ENCODE measurements at places on chromosomes 1 and 21.
A peak's percentile ranks its signal among the peaks of the same experiment; 100 is the strongest.

DNA sequence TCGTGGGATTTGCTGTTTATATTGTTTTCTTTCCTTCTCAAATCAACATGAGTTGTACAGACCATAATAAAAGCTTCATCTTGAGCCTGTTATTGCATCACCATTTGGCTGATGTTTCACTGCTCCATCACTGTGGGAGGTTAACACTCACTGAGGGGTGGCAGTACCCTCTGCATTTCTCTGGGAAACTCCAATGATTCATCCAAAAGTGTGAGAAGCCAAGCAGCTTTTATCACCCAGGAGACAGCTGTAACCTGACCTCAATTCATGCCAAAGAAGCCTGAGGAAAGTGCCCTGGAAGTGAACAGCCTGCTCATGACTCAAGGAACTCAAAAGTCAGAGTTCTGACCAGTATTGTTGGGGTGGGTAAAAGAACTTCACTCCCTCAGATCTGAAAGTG, 84.1 kb downstream of the GPR88 start:
- no peak for DNase-seq

- no peak for DNase-seq
These were observed 39.8 kb downstream of the RASSF5 start for GRCh38 chr1:206547104-206547503.

GRCh38 chr21:43575473-43575844, 83.8 kb downstream of the HSF2BP start:
- no peak for DNase-seq

- DNase-seq: no peak
These were observed 63.2 kb downstream of the CDK18 start for GRCh38 chr1:205567716-205568115.

- no peak for DNase-seq
These were observed 30.5 kb upstream of the CLCA4 start for GRCh38 chr1:86516335-86516734.

DNA sequence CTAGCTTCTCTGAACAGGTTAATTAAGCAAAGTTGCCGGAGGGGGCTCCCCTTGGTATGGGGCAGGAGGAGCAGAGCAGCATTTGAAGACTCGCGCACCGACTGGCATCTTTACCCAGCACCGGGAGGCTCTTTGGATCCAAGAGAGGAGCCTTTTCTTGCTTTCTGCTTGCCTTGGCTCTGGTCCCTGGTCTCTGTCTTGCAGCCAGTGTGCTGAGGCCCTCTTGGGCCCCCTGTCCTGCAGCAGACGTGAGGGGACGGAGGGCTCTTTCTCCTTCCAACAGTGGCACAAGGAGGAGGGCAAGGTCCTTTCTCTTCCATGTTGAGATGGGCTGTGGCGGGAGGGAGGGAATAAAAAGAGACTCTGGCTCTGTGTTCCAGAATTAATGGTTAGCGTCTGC, 45.6 kb downstream of the ZBTB18 start:
- no peak for DNase-seq

GRCh38 chr1:117493906-117494305, 111.9 kb upstream of the TENT5C start:
- DNase-seq: no peak

- no peak for DNase-seq
These were observed 2.6 kb upstream of the EEIG2 start for GRCh38 chr1:108557296-108557695.

GRCh38 chr1:233440951-233441401, 113.5 kb downstream of the MAP3K21 start:
- DNase-seq: peak; percentile 28

- no peak for DNase-seq
These were observed 2.7 kb downstream of the CDC14A start for GRCh38 chr1:100354971-100355394.

- DNase-seq: no peak
These were observed 21.0 kb downstream of the PDE9A start for GRCh38 chr21:42674351-42674940.

GRCh38 chr1:216670118-216670883, 52.9 kb downstream of the ESRRG start:
- no peak for DNase-seq

DNA sequence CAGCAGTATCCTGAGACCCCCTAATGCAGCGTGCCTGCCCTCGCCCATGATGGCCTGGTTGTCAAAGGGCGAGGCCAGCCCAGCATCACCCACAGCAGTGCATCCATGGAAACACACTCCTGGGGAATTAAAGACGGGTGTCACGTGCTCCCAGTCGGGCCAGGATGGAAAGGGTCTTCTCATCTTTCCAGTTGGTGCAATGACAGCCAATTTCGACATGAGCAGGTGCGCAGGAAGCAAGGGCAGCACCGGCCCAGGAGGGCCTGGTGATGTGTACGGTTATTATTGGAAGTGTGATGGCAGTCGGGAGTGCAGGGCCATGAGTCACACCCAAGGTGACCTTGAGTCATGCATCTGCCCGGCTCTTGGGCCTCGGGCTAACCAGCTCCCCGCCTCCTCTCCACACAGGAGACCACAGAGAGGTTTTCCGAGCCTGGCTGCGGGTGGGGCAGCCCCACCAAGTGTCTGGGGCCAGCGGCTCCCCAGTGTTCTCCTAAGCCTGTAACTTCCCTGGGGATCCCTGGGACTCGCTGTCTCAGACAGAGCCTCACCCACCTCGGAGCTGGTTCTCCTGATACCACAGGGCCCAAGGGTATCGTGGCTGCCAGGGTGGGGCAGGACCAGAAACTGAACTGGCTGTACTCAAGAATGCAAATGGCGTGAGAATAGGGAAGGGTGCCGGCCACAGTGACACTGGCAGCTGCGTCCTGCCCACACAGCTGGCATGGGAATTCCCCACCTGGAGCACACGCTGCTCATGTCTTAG, 119.8 kb downstream of the SIK1 start:
- DNase-seq: no peak

DNA sequence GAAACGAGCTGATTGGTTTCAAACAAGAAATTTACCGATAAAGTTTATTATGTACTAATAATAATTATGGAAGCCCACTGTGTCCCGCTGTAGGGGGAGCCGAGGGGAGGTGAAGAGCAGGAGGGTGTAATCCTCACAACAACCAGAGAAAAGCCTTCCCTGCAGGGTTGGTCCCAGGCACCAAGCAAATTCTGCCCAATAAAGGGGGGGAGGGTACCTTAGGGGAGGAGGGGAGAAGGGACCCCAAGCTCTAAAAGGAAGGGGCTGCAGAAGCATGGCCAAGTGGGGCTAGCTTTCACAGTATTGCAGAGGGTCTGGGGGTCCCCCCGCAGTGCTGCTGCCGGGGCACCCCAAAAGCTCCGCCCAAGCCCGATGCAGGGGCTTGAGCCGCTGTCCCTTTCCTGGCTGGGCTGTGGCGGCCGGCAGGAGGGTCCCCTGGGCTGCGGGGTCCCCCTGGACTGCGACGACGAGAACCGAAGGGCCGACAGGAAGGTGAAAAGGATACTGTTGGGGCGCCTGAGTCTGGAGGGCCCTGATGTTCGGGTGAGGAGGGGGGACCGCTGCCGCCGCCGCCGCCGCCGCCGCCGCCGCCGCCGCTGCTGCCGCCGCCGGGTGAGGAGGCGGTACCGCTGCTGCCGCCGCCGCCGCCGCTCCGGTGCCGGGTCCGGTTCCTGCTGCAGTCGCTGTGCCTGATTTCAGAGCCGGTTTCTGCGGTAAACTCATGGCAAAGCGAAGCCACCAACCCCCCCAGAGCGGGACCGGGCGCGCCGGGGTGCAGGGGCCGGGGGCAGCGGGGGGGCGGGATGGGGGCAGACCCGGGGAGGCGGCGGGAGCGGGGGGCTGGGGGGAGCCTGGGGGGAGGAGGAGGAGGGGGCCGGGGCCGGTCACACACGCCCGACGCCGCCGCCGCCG, 771 bp downstream of the EIF4G3 start:
- no peak for DNase-seq

DNA sequence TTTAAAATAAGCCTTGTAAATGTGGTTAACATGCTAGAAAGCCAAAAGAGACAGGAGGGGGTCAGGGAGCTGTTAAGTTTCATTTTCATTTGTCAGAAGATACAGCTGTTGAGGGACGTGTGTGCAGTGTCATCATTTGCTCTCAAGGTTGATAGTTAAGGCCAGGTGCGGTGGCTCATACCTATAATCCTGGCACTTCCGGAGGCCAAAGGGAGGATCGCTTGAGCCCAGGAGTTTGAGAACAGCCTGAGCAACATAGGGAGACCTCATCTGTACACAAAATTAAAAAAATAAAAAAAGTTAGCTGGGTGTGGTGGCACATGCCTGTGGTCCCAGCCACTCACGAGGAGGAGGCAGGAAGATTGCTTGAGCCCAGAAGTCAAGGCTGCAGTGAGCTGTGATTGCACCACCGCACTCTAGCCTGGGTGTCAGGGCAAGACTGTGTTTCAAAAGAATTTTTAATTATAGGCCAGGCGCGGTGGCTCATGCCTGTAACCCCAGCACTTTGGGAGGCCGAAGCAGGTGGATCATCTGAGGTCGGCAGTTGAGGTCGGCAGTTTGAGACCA, 22.7 kb downstream of the ZBTB8OS start:
- DNase-seq: no peak

Data from AML-193 (cell line).